ENCODE measurements at places on chromosomes 1 and 21. TPM values are rescaled to one million over a fixed set of nuclear protein-coding genes. Genes with fewer than 3 reads are reported as not detected.

SLC9C2 gene
- not detected for total RNA-seq

RSPH1 gene
- 0.38 TPM for total RNA-seq

PCP4 gene
- not detected for total RNA-seq

PRDM16 gene
- not detected for total RNA-seq

TNFRSF18 gene
- total RNA-seq = 375 TPM

ESRRG gene
- total RNA-seq = not detected

NT5C1A gene
- not detected for total RNA-seq

All from activated CD4-positive, alpha-beta memory T cell treated with anti-CD3 and anti-CD28 coated beads for 36 hours (primary cell).